ENCODE measurements at places on chromosomes 5 and 9. TPM values are rescaled to one million over a fixed set of nuclear protein-coding genes. Genes with fewer than 3 reads are reported as not detected.

Gene NTRK2
- 0.16 TPM for total RNA-seq

Gene SLC2A6
- total RNA-seq = 30.5 TPM

Gene PCDHB11
- total RNA-seq = not detected

Gene NIPAL4
- total RNA-seq = 30.4 TPM

Gene HTR4
- total RNA-seq = not detected
